ENCODE measurements at places on chromosomes 3 and 15. TPM values are rescaled to one million over a fixed set of nuclear protein-coding genes. Genes with fewer than 3 reads are reported as not detected.

DNA sequence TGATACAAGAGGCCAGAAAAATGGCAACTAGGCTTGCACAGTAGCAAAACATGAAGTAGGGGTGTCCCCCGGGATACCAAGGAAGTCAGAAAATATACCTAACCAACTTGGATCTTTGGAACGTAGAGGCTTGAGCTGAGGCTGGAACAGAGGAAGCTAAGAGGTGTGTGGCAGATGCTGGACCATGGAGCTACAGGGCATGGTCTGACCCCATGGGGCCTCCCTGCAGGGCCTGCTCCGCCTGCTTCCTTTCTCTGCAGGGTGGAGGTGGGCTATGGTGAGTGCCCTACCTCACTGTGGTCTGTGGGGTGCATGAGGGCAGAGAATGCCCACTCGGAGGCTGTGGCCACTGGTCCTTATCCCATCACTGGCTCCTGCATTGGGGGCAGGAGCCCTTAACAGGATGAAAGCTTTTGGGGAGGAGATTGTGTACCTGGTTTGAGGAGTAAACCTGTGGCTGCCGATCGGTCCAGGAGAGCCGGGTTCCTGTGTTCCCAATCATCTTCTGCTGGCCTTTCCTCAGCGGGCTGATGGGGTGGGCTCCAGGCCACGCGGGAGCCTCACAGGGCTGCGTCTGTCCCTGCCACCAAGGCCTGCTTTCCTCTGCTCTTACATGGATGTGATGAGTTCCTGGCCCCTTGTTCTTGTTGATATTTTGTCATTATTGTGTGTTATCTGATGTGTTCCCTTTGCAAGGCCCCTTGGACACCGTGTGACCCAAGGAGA, 96.8 kb downstream of the OCA2 start:
- DNase-seq: no peak
- H3K27me3 ChIP-seq: no peaks in the 10 kb centered on the region
- no peak overlapping the region for H3K4me3 ChIP-seq
- no peak overlapping the region for H3K27ac ChIP-seq
- H3K36me3 ChIP-seq: no peaks in the 10 kb centered on the region
- H3K4me1 ChIP-seq: no peaks in the 10 kb centered on the region

DNA sequence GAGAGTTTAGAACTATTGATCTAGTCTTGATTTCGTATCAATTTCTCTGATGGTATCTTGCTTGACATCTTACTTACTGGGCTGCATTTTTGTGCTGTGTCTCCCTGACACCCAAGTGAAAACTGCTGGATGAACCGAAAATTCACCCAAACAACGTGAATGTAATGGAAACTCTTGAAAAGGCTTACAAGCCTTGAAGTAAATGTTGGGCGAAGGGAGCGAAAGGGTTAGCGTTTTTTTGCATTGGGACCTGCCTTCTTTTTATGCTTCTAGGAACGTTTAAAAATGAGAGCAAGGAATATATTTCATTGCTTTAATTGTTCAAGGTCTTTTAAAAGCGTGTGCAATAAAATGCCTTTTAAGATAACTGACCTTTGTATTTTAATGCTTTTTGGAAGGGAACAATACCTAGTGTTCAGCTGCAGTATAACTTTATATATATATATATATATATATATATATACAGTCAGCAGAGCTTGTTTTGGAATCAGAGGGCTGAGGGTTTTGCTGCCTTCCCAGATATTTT, 94.1 kb downstream of the LPP start:
- no peaks in the 10 kb centered on the region for H3K27me3 ChIP-seq
- peaks cover under 1% of the 10 kb centered on the region for H3K4me1 ChIP-seq
- no peak for DNase-seq
- H3K27ac ChIP-seq: no peak overlapping the region
- H3K36me3 ChIP-seq: peaks cover 9% of the 10 kb centered on the region

FAM81A gene
- total RNA-seq: 3.7 TPM

GRCh38 chr3:60027335-60027734, 977.5 kb upstream of the CFAP20DC start:
- no peak for DNase-seq
- no peaks in the 10 kb centered on the region for H3K4me1 ChIP-seq
- no peaks in the 10 kb centered on the region for H3K27me3 ChIP-seq
- no peak overlapping the region for H3K4me3 ChIP-seq
- no peaks in the 10 kb centered on the region for H3K36me3 ChIP-seq

DNA sequence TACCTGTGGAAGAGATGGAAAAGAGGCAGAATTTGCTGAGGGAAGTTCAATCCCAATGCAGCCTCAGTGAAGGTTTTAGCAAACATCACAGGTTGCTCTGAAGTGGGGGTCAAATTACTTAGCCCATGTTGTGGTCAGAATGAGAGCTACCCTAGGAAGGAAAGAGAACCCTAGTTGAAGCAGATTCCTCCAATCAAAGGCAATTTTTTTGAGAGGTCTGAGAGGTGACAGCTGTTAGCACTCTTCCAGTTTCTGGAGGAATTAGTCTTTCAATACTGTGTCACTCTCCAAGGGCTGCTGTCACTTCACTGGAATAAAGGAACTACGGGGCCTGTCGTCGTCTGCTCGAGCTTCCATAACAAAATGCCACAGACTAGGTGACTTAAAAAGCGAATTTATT, 584.2 kb upstream of the DPPA4 start:
- DNase-seq: no peak
- no peaks in the 10 kb centered on the region for H3K27me3 ChIP-seq
- H3K27ac ChIP-seq: no peak overlapping the region
- no peaks in the 10 kb centered on the region for H3K36me3 ChIP-seq
- H3K4me3 ChIP-seq: no peak overlapping the region

FETUB gene
- total RNA-seq: not detected

DNA sequence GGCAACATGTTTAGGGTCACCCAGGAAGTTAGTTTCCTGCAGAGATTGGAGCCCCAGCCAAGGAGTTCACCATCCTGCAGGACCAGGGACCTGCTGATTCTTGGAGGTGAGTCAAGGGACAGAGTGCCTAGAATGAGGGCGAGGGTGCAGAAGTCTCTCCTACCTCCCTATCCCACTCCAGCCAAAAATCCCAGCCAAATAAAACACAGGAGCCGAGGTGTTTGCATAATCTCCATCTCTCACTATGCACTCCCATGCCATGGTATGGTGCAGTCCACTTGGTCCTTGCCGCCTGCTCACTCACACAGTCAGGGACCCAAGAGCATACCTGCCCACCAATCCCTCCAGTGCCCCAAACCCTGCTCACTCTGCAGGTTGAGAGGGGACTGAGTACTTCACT, 294.2 kb downstream of the UACA start:
- no peak overlapping the region for H3K27ac ChIP-seq
- H3K36me3 ChIP-seq: no peaks in the 10 kb centered on the region
- no peak overlapping the region for H3K4me3 ChIP-seq
- no peak for DNase-seq

- H3K27ac ChIP-seq: peak overlapping the region; percentile 73
- peaks cover 18% of the 10 kb centered on the region for H3K4me1 ChIP-seq
- H3K27me3 ChIP-seq: peaks cover 5% of the 10 kb centered on the region
These were observed 40.0 kb upstream of the MCF2L2 start for GRCh38 chr3:183468424-183468823.

AHSG gene
- total RNA-seq: not detected

DNA sequence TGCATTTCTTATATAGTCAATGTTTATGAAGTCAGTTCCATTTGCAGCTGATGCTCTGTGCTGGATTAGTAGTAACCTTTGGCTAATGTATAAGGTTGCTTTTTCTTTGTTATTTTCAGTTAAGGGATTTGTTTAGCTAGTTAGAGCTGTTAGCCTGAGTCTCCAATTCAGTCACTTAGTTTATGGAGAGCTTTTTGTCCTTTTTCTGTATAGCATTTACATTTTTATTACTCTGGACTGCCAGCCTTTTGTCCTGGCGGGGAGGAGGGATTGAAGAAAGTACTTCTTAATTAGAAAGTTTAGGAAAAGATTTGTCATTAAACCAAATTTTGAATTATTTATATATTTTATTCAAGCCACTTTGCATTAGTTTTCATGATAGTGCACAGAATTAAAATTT, 52.0 kb downstream of the DNAJC13 start:
- peak overlapping the region; percentile 43 for H3K27ac ChIP-seq
- no peaks in the 10 kb centered on the region for H3K27me3 ChIP-seq
- no peak for DNase-seq

DNA sequence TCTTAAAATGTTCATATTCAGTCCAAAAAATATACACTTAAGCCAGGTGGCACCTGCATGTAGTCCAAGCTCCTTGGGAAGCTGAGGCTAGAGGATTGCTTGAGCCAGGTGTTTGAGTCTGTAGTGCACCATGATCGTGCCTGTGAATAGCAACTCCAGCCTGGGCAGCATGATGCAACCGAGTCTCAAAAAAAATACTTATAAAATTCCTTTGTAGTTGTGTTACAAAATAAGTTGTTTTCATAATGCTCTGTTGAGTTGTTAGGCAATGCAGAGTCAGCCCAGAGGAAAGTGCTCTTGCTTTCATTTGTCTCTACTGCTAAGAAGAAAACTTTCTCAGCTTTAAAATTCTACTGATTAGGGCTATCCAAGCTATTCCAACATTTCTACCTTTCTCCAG, 442.8 kb upstream of the ARRDC4 start:
- H3K27me3 ChIP-seq: no peaks in the 10 kb centered on the region
- H3K27ac ChIP-seq: no peak overlapping the region
- no peaks in the 10 kb centered on the region for H3K4me1 ChIP-seq
- no peak for DNase-seq

Data from activated CD8-positive, alpha-beta memory T cell treated with anti-CD3 and anti-CD28 coated beads, Interleukin-2, amount 10 ng/mL, durations not matched to agents 7 days and 5 days (primary cell).